ENCODE measurements at places on chromosomes 3 and 15.

DNA sequence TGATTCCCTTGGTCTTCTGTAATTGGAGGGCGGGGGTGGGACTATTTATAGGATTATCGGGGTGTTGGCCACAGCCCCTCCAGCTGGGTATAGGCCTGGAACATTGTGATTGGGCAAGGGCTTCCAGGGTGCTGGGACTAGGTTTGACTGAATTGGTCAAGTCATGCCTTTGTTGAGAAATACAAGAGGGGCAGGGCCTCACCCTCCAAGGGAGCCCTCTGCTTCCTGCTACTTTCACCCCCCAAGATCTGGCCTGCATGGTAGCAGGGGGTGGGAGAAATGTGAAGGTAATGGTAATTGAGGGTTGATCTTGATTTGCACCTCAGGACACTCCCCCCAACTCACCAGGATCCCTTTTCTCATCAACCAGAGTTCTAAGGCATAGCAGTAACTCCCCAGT is 25.2 kb downstream of the TRIM71 start:
- no peak for DNase-seq

DNA sequence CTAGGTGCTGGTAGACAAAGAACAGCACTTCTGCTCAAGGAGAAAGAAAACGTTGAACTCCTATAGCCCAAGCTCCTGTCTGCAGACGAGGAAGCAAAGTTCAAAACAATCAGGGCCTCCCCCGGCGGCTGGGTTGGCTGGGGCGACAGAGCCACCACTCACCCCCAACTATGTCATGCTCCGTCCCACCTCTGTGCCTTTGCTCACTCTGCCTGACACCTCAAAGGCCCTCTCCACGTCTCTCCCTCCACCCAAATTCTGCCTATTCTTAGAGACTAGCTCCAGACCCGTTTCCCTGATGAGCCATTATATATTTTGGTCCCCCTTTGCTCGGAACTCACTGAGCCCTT is 304.3 kb downstream of the TLE3 start:
- DNase-seq: no peak

DNA sequence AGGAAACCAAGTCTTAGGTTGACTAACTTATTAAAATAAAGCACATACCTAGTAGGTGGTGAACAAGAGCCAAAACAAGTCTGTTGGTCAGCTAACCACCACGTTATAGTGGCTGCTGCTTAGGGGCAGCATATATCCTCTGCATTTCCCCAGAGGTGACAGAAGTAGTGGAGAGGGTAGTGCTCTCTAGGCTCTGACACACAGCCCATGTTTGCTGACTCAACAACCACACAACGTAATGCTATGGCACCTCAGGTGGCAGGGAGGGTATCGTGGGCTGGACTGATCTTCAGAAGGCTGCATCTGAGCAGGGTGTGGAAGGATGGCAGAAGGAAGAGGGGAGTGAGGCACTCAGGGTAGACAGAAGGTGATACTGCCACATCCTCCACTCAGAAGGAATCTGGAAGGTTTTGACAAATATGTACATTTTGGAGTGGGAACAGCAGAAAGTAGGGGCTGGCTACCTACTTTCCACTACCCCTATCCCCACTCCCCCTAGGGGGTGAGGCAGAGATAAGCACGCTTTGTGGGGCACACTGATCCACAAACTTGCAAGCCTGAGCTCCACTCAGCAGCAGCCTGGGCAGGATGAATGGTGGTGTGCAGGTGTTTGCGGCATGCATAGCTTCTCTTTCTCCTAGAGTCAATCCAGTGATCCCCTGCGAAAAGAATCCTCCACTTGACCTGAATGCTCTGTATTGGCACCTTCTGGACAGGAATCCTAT is 178.1 kb downstream of the RORA start:
- no peak for DNase-seq

DNA sequence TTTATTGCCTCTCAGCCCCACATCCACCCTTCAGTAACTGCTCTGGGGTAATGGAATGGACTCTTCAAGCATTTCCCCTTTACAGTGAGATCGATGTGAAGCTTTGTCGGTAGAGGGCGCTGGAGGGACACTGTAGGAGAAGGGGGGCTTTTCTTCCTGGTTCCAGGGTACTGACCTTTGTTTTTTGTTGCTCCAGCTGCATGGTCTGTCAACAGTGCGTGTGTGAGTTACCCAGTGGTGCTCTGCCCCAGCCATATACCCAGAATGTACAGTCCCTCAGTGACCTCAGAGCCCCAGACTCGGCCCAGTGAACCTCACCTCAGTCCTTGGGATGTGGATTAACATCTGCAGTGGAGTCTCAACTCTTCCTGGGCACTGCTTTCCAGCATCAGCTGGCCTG is 180.3 kb upstream of the TSC22D2 start:
- DNase-seq: no peak

- no peak for DNase-seq
Observed at GRCh38 chr15:58737298-58737697, 12.2 kb downstream of the ADAM10 start.

DNA sequence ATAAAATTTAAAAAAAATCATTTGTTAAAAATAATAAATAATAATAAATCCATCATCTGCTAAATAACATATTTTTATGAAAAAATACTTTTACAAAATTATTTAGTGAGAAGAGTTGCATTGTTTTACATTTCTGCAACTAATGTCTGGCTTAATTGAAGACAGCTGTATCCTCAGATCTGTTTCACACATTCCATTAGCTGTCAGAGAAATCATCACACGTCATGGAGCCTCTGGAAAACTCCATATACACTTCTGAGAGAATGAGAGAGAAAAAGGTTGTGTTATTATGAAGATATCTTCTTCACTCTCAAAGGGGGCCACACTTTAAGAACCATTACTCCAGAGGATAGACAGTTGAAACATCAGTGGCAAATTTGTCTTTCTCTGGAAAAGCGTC is 40.8 kb downstream of the CMSS1 start:
- no peak for DNase-seq

- DNase-seq: no peak
Observed at GRCh38 chr3:132283916-132284405, 33.2 kb upstream of the ACP3 start.

- no peak for DNase-seq
Observed at GRCh38 chr15:52278636-52279367, 16.8 kb downstream of the MYO5C start.

- DNase-seq: no peak
Observed at GRCh38 chr15:70078578-70079417, 18.9 kb downstream of the TLE3 start.

DNA sequence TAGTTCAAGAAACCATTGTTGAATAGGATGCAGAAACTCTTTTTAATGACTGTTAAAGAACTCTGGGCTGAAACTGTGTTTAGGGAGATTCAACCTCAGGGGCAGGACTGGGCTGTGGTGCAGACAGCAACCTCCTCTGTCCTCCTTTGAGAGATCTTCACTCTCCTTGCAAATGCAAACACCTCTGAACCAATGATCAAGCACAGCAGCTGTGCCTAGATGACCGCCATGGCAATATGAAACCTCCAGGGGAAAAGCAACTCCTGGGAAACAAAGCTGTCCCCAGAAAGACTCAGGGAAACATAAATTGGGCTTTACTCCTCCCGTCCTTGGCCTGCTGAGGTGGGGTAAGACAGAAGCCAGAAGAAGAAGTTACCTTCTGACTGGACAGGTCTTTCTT is 52.6 kb downstream of the TBC1D2B start:
- DNase-seq: no peak

- DNase-seq: no peak
Observed at GRCh38 chr3:25493246-25493645, 65.2 kb downstream of the RARB start.

- no peak for DNase-seq
Observed at GRCh38 chr3:123571264-123571972, 13.4 kb downstream of the HACD2 start.

GRCh38 chr3:31370681-31371080 is 162.0 kb upstream of the STT3B start:
- DNase-seq: no peak

- DNase-seq: no peak
Observed at GRCh38 chr15:97200161-97200560, 760.3 kb upstream of the ARRDC4 start.

DNA sequence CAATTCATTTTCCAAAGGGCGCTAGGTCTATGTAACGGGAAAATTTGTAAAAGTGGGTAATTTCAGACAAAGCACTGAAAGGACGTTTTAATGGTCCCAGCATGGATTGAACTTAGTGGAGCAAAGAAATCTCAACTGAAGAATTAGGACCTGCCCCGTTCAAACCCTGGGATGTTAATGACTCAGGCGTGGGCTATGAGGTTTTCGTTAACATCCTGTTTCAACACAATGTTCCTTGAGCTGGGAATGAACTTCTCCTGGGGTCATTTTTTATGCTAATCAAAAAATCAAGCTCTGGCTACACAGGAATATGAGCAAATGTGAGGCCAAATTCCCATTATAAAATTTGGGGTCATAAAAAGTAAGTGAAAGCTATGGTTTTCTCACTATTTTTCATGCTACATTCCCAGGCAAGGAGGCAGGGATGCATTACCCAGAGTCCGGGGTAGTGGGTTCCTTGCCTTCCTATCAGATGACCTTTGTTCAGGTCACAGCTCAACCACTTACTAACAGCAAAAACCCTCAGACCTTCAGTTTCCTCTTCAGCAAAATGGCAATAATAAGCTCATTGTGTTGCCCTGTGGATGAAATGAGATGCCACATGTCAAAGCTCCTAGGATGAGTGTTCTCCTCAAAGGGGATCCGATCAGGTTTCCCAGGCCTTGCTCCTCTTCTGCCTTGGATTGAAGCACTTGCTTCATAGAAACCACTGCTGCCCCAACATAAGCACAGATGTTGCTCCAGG is 271.4 kb downstream of the ARRDC4 start:
- DNase-seq: no peak

DNA sequence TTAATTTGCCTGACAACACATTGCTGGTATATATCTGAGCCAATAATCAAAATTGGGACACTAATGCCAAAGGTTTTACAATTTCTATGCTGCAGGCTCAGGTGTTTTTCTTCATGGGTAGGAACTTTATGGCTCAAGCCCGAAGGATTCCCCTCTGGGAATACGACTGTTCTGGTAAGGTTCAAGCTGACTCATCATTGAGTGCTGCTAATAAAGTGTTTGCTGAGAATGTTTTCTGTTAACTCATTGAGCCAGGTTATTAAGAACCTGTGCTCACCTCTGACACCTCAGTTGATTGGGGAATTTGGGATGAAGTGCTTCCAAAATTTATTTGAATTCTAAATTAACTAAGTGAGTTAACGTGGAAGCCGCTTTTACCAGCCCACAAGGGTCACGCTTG is 135.8 kb upstream of the CTDSPL start:
- no peak for DNase-seq

Data from stimulated activated CD4-positive, alpha-beta T cell treated with anti-CD3 and anti-CD28 coated beads, Interleukin-15, amount 100 ng/mL, for 1 hour (primary cell).